ENCODE measurements at places on chromosomes 2 and 18.

DNA sequence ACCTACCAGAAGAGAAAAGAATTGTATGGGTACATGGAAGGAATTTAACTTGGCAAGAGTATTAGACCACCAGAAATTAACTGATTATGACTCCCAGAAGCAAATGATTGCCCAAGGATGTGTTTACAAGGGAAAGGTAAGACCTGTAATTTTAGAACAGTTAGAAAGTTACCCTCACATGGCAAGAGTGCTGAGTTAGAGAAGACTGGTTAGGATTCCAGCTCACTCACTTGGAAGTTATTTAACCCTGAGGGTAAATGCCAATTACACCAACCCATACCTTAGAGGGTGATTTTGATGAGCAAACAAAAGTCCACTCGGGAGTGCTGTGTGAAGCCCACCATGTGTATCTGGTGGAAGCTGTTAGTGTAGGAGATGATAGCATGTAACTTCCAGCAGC is 170.2 kb downstream of the TPGS2 start:
- no peak for DNase-seq

DNA sequence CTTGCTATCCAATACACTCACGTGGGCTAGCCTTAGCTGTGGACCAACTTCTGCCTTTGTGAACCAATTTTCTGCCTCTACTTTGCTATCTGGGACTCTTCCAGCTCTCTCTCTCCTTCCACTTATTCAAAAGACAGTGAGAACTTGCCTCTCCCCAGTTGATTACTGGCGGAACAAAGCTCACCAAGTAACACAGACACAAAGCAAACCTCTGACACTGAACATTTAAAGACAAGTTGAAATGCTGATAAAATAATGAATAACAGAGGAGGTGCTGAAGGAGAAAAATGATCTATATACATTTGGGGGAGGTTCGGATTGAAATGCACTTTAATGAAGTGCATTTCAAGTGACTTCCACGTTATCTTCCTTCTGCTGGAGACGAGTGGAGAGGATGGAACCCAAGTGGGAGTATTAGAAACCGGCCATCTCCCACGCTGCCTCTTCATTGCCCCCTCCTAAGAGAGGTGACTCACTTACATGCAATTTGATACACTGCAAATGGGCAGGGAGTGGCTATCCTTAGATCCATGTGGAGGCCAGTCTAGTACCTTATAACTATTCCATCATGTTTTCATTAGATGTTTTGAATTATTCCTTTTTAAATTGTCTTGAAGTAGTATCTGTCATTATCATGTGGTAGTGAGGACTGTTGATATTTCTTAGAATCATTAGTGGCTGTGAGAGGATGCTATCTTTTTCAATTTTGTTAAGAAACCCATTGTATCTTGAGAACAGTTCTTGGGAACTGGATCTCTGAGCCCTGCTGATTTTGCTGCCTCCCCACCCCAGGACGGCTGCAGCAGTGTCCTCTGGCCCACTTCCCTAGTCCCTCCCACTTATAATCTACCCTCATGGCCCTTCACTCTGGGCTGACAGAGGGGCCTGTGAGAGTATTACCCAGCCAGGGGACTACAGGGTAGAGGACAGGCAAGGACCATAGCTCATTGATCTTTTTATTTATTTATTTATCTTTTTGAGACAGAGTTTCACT is 6.0 kb upstream of the GLI2 start:
- no peak for DNase-seq

DNA sequence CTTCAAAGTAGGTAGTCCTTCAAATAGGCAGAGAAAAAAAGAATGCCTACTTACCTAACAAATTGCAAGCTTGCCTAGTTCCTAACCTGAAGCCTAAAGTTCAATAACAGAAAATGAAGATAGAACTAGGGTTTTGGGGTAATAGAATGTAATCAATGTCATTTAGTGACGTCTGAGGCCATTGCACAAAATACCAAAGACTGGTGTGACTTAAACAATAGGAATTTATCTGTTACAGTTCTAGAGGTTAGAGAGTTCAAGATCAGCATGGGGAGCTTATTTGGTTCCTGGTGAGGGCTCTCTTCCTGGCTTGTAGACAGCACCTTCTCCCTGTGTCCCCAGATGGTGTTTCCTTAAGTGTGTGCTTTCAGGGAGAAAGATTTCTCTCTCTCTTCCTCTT is 4.7 kb upstream of the NPC1 start:
- DNase-seq: no peak

GRCh38 chr18:62944454-62944853 is 229.1 kb downstream of the PHLPP1 start:
- no peak for DNase-seq

DNA sequence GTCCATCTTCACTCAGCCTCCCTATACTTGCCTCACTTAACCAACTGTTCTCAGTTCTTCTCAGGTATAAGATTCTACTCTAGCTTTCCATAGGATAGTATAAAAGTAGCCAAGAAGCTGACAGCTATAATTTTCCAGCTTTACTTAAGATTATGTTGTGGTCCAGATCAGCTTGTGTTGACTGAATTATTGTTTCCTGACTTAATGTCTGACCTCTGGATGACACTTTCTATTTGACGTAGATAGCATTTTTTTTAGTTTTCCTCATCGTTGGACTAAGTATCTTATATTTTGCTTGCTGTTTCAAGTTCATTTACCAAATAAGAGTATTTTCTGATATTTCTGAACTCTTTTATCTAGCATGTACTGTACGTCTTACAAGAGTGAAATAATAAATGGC is 1272.5 kb upstream of the CDH2 start:
- no peak for DNase-seq

Data from stimulated activated CD4-positive, alpha-beta T cell treated with anti-CD3 and anti-CD28 coated beads, Interleukin-4, amount 100 ng/mL, for 24 hours (primary cell).